H9 (cell line): ENCODE measurements at places on chromosomes 2 and 18. TPM values are rescaled to one million over a fixed set of nuclear protein-coding genes. Genes with fewer than 3 reads are reported as not detected.

Gene UGT1A5
- not detected in 2 replicates for total RNA-seq

Gene MBD5
- 22.1 and 23.1 TPM in 2 replicates for total RNA-seq

Gene VWC2L
- total RNA-seq: not detected in 2 replicates

Gene ATP8B1
- total RNA-seq: 0.53 and 1.1 TPM in 2 replicates

Gene POTEJ
- total RNA-seq: not detected in 2 replicates

Gene DDX1
- total RNA-seq: 118 and 120 TPM in 2 replicates

Gene PTPRN
- total RNA-seq: 6.3 and 6.5 TPM in 2 replicates

Gene ITGA6
- 78.3 and 78.9 TPM in 2 replicates for total RNA-seq

Gene GALR1
- total RNA-seq: 0.02 and 0.07 TPM in 2 replicates

Gene NT5C1B
- not detected in 2 replicates for total RNA-seq

Gene REG3G
- not detected in 2 replicates for total RNA-seq

Gene SKOR2
- 0.18 and 0.24 TPM in 2 replicates for total RNA-seq

Gene SULT1C4
- total RNA-seq: 0.86 and 0.96 TPM in 2 replicates

Gene CHRND
- not detected in 2 replicates for total RNA-seq

Gene CROCC2
- not detected in 2 replicates for total RNA-seq
